ENCODE measurements at places on chromosomes 11 and 22.

GRCh38 chr11:94046796-94047195 lies 25.6 kb downstream of the HEPHL1 start:
- no peak for DNase-seq

- DNase-seq, result peak; percentile 31
Observed at GRCh38 chr22:45254789-45255278, 14.1 kb upstream of the KIAA0930 start.

DNA sequence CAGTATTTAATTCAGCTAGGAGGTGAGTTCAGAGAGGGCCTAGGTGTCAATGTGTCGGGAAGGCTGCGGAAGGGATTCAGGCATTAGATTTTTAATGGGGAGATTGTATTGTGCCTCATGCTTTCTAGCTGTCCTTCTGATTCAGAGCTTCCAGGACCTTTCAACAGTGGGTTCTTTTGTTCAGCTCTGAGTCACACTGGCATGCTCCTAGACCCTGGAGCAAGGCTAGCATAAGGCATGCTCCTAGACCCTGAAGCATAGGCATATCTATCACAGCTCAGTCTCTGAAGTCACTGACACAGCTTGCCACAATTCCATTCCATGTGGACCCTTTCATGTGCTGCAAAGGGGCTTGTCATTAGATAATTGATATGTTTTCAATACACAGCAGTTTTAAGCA lies 396.9 kb downstream of the RAB38 start:
- DNase-seq, result no peak

GRCh38 chr11:68146010-68146540 lies 24.9 kb upstream of the CHKA start:
- DNase-seq, result no peak

DNA sequence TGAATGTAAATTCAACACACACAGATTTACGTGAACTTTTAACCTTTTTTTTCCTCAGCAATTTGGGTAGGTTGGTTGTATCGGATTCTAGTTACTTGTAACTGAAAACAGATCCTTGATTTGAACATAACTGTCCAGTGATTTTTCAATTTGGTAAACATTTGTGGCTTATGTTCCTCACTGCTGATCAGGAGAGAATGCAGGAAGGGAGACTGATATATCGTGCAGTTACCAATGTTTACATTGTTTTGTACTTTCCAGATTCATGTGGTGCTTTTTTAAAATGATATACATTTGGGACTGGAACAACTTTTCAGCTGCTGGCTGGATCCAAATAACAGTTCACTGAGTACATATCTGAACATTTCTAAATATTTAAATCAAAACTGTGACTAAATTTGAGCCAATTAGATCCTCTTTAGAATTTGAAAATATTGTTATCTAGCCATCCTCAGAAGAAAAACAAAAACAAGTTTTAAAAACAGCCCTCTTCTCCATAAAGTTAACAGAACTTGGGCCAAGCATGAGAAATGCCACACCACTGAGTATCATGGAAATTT lies 84.3 kb upstream of the MTMR2 start:
- DNase-seq, result no peak

DNA sequence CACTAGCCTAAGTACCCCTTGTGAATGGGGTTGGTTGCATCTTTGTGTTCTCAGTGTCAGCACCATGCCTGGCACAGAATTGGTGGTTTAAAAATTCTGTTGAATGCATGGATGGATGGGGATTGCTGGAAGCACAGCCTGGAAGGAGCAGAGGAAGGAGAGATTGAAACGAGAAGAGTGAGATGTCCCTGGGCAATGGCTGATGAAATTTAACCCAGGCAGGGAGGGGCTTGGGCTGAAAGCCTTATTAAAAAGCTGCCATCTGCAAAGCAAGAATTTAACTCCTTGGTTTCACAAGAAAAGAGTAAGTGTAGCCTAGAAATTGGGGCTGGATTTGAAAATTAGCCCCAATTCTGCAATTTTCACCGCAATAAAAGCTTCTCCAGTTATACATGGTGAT lies 126.7 kb downstream of the TEAD1 start:
- no peak for DNase-seq

DNA sequence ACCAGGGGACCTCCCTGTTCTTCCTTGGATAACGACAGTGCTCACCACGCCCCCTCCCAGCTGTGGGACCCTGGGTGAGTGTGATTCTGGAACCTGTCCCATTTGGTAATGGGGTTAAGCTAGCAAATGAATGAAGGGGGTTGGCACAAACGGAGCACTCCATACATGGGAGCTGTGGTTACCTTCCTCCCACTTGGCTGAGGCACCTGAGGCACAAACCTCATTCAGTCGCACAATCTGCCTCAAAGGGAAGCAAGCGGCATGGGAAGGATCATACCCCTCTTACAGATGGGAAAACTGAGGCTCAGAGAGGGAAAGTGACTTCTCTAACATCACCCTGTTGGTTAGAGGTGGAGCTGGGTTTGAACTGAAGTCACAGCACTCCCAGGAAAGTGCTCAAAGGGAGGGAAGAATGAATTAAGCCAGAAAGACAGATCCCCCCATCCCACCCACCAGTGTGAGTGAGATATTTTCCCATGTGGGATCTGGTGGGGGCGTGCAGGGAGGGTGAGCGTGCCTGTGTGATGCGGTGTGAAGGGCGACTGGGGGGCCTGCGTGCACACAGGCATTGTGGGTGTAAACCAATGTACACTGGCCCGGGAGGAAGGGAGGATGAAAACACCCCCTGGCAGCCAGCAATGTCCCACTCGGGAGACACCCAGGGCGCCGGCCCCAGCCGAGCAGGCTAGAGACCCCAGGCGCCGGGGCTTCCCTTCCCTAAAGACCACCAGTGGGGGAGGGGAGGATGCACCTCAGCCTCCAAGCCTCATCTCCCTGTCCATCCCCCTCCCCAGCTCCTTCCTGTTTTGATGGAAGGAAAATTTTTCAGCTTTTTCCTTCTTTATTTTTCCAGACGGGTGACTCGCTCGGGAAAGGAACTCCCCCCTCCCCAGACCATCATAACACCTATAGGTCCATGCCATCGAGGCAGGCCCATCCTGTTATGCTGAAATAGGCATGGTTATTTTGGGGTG lies 8.0 kb upstream of the PDGFB start:
- no peak for DNase-seq

DNA sequence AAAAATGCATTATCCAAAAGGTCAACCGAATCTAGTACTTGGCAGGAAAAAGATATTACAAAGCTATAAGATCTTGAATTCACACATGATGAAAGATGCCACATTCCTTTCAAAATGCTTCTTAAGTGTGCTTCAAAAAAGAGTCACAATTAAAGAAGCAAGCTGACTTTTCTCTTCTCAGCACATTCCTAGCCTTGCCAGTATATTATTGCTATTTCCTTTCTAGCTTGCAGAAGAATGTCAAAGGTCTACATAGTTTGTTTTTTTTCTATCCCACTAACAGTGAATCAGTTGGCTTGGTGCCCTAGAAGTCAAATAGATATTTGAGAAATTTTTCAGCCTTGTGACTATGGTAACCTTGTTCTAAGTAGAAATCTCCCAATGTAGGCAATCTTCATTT lies 56.8 kb downstream of the GUCY1A2 start:
- DNase-seq, result no peak
